Right lung (tissue), 10 donors: ENCODE measurements at places on chromosomes 1 and 21.

DNA sequence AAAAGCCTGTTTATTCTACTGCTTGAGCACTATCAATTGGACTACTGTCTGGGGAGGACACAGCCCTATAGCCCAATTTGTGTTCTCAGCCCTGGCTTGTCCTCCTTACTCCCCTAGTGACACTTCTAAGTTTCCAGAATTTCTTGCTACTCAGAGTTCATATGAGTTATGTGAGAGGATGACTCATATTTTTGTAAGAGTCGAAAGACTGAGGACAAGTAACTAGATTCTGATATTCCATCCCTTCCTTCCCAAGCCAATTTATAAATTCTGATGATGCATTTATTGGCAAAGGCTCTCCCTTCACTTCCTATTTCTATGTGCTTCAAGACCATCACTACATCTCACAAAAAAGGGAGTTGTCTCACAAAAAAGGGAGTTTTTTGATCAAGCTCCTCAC is 422.2 kb upstream of the DEPDC1 start:
- no peak for DNase-seq

DNA sequence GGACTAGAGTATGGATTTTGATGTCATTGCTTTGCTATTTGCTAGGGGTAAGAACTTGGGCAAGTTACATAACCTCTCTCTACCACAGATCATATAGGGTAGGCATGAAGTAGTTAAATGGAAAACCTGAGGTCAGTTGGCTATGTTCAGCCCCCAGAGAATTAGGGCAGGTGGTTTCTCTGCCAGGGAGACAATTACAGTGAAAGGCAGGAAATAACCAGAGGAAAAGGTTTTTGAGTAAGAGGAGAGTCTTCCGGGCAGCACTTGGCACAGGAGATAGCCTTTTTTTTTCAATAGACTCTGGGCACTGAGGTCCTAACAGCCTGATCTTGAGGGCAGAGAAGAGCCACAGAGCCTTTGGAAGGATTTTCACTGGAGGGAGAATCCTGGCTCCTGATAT is 16.7 kb upstream of the SERBP1 start:
- no peak for DNase-seq

DNA sequence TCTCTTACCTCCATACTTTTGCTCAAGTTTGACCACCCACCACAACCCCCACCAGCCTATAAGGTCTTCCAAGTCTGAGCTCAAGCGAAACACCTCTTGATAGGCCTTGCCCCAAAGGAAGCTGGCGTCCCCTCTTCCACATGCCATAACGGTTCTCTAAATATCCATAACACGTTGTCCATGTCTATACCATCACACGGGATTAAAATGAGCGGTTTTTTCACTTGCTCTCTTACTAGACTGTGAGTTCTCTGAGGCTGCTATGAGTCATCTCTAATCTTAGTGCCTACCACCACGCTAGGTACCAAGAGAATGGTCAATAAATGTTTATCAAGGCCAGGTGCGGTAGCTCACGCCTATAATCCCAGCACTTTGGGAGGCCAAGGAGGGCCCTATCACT is 41.0 kb downstream of the WASF2 start:
- no peak for DNase-seq

- no peak for DNase-seq
Observed at GRCh38 chr1:12174924-12175810, 8.4 kb downstream of the TNFRSF1B start.

- no peak for DNase-seq
Observed at GRCh38 chr1:245188403-245188802, 33.6 kb downstream of the KIF26B start.

DNA sequence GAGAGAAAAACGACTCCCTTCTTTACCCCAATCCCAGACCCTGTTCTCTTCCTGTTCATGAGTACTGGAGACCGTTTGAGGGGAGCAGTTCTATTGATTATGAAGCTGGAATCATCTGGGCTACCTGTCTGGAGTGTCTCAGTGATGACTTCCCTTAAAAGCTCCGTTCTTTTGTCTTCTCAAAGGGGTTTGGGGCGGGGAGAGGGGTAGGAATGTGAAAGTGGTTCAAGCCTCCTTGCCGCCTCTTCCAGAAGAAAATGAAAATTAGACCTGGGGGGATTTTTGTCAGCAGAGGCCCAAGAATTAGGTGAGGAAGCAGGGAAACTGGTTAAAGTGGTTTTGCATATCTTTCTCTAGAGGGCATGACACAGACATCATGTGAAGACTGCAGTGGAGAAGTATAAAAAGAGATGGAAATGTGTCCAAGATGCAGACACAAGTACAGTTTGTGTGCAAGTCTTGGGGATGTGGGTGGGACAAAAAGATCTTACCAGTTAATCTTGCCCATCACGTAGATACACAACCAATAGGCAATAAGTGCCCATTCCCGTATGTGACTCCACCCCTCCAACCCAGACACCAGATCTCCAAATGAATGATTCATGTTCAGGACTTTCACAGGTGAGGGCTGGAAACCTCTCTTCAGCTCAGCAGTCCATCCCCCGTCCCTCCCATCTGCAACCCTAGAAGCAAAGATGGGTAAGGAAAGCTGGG is 470 bp upstream of the MTMR11 start:
- no peak for DNase-seq

DNA sequence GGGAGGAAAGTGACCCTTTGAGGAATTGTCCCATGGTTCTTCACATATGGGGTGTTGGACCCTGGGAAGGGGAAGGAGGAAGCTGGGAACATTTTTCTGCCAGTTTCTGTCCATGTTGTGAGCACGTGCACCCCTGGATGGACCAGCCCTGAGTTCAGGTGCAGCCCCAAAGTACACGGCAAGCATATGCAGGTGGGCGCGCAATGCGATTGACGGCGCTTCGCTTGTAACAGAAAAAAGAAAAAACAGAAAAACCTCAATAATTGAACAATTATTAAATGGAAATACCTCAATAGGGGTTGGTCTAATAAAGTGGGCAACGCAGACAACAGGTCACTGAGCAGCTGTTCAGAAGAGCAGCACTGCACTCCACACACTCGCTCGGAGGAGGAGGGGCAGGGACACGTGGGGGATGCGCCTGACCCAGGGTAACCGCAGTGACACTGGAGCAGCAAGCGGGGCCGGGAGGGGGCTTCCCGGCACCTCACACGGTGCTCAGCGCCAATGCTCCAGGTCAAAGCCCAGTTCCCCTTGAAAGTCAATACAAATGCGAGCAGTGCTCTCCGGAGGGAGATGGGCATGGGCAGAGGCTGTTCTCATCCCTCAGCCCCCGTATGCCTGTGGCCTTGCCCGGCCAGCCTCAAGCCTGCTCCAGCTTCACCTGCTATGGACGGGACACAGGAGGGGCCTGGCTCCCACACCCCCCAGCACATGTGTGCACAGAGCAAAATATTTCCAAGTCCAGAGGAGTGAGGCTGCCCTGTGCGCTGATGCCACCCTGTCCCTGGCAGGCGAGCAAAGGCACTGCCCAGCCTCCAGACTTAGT is 6.6 kb upstream of the ACTRT2 start:
- DNase-seq, result no peak

DNA sequence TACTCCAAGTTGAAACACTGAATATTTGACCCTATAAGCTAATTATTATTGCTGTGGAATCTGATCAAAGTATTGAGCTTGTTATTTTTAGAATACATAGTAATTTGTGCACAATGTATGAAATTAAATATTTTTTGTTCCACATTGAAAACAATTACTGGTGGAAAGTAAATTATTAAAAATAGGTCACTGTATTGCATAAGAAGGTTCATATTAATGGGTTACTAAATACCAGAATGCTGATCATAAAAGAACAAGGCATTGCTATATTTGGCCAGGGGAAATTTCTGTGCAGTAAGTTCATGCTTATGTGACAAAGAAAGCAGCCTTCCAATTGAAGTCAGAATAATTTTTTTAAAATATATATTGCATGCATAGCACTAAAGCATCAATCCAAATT is 159.4 kb downstream of the TPR start:
- DNase-seq, result no peak

- no peak for DNase-seq
Observed at GRCh38 chr1:229410692-229411433, 23.0 kb downstream of the ACTA1 start.

DNA sequence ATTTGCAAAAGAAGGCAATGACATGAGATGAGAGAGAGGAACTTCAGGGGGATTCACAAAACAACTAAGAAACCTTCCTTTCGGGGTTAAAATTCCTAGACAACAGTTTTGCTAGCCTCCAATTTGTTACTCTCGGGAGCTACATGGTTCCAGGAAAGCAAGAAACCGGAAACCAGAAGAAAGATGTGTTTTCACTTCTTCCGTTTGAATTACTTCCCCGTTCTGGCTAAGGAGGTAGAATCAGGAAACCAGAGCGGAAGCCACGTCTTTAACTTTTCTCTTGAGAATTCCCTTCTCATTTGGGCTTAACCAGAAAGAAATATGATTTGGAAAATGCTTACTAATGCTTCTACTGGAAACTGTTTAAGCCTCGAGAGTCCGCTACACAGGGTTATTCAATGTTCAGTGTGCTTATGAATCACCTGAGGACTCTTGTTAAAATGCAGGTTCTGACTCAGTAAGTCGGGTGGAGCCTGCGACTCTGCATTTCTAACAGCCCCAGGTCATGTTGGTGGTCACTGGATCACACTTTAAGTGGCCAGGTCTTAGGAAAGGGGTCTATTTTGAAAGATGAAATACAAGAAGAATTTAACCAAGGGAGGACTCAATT is 43.5 kb upstream of the MCOLN3 start:
- DNase-seq, result no peak

- no peak for DNase-seq
Observed at GRCh38 chr1:186957314-186957713, 128.6 kb downstream of the PLA2G4A start.
